ENCODE measurements at places on chromosomes 2 and 18.
A peak's percentile ranks its signal among the peaks of the same experiment; 100 is the strongest.

DNA sequence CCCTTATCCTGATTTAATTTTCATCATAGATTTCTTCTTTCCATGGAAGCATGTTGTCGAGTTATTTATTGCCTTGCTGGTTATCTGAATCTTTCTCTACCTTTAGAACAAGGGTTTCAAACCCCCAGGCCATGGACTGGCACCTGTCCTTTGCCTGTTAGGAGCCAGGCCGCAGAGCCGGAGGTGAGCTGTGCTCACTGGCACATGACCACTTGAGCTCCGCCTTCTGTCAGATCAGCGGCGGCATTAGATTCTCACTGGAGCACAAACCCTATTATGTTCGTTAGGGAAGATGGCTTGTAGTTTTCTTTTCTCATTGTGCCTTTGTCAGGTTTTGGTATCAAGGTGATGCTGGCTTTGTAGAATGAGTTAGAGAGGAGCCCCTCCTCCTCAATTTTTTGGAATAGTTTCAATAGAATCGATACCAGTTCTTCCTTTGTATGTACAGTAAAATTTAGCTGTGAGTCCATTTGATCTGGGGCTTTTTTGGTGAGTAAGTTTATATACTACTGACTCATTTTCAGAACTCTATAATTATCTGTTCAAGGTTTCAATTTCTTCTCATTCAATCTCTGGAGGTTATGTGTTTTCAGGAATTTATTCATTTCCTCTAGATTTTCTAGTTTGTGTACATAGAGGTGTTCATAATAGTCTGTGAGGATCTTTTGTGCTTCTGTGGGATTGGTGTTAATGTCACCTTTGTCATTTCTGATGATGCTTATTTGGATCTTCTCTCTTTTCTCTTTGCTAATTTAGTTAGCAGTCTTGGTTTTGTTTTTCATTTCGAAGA is 668.0 kb upstream of the FAM98A start:
- DNase-seq, result no peak

DNA sequence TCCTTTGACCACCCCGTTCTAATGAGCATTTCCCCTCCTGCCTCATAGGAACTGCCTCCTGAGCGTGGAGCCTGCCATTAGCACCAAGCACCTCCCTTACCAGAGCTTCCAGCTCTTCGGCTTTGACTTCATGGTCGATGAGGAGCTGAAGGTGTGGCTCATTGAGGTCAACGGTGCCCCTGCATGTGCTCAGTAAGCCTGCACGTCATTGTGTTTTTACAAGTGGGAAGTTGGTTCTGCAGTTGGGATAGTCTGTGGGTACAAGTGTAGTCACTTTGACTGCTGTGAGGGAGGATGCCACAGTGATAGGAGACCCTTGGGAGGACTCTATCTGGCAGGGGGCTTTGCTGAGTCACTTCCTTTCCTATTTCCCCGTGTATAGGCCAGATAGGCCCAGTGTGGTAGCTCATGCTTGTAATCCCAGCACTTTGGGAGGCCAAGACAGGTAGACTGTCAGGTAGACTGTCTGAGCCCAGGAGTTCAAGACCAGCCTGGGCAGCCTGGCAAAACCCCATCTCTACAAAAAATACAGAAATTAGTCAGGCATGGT is 22.0 kb upstream of the POLR1B start:
- DNase-seq, result no peak

- DNase-seq, result peak; percentile 71
Measured at GRCh38 chr2:96413323-96413722, 77.8 kb downstream of the NCAPH start.

DNA sequence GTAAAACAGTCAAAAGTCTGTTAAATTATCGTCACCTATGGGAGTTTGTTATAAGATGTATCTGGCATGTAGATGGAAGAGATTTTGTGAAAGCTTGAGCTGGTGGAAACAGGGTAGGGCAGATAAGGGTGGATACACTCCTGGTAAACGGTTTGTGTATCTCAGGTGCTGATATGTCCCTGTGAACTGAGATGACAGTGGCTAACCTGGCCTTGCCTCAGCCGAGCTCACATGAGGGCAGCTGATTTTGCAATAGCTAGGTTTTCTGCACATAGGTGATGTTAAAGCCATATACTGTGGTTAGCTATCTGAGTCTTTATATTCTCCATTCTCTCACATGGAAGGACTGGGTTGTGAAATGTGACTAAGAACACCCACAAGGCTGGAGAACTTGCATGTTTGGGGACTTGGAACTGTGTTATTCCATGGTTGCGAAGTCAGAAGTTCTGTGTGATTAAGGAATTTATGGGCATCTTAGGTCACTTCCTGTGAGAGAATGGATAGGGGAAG is 205.1 kb downstream of the TPGS2 start:
- DNase-seq, result no peak

GRCh38 chr2:20949256-20949655 is 94.6 kb downstream of the APOB start:
- DNase-seq, result no peak

GRCh38 chr18:55404832-55405465 is 183.0 kb downstream of the TCF4 start:
- DNase-seq, result no peak

DNA sequence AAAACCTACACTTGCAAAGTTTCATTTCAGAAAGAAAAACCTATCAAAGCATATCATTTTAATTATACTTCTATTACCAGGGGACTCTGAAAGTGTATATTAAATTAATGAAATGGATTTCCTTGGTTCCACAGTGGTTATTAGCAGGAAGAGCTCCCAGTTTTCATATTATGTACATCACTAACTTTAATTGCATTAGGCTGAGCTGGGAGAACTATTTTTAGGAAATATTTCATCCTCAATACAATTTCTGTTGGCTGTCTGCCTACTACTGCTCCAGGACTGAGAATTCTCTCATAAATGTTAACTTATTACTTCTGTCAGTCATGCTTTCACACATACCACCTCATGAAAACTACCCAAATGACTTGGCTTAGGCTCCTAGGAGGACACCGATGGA is 301.4 kb downstream of the CMPK2 start:
- no peak for DNase-seq
